ENCODE measurements at places on chromosomes 3 and 15.

GRCh38 chr15:40906991-40907802 is 12.9 kb downstream of the VPS18 start:
- no peak for DNase-seq

- no peak for DNase-seq
Measured at GRCh38 chr3:154113609-154114008, 7.6 kb upstream of the ARHGEF26 start.

DNA sequence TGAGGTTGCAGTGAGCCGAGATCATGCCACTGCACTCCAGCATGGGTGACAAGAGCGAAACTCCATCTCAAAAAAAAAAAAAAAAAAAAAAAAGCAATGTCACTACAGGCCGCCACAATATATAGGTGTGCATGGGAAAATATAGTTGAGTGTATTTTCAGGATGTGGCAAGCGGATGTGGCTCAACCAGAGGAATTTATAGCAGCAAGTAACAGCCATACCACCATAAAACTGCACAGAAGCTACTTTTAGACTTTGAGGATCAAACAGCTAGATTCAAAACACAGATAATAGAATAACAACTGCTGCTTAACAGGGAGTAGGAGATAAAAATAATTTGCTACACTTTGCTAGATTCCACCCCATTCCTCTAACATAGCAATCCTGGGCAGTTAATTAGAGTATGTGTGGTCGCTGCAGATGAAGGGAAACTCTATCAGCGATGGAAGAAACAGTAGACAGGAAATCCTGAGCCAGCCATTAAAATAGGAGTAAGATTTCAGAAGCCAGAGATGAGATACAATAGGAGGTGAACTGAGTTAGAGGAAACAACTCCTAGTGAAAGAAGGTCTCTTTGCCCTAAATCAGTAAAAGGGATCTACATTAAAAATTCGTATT is 318.7 kb upstream of the STT3B start:
- no peak for DNase-seq

GRCh38 chr3:145269106-145269505 is 891.9 kb downstream of the PLOD2 start:
- no peak for DNase-seq

DNA sequence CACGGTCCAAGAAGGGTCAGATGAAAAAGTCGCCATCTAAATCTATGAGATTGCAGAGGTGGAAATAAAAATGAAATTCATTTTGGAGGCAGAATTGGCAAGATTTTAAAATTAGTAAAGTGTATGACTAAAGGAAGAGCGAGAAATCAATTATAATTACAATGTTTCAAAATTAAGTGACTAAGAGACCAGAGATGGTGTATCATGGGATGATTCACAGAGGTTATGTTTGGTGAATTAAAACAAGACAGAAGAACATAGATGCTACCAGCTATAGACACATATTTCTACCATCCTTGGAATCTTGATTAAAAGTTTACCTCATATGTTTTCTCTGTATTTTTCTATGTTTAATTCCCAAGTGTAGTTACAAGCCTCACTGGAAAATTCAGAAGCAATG is 308.9 kb upstream of the DNAJC19 start:
- no peak for DNase-seq

DNA sequence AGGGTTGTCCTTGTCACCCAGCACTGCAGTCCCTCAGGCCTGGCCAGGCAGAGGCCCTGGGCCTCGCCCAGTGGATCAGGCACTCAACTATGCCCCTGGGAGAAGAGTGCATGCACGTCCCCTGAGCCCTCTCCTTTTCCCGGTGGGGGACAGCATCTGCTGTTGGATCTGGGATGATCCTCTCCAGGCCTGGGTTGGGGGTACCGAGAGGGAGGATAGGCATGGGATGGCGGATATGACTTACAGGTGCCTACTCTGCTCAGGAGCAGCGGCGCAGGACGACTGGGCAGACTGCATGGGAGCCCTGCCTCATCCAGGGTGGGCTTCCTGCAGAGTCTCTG is 9.0 kb upstream of the APBA2 start:
- no peak for DNase-seq

- DNase-seq: peak; percentile 31
Measured at GRCh38 chr3:197504641-197505121, 51.1 kb downstream of the BDH1 start.

DNA sequence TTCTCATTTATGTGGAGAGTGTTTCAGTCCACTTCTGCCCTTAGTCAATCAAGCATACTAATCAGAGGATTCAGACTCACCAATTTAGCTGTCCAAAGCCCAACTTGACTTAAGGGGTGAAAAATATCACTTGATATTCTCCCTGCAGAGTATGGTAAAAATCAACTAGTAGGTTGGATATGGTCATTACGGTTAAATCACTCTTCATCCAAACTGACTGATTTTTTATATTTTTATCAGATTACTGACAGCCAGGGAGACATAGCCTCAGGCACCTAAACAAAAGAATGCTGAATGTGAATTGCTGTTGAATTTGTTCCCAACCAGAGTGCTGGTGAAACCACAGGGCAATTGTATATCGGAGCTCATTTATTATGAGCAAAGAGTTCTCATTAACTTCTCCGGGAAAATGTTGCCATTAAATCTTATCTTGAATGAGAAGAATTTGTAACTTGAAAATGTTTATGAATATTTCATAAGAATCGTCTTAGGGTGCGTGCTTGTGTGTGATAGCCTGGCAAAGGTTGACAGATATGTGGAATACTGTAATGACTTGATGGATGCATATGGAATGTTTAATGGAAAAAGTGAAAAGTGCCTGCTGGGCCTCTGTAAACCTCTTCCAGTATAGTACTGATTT is 411.2 kb downstream of the NAALADL2 start:
- DNase-seq: peak; percentile 62

DNA sequence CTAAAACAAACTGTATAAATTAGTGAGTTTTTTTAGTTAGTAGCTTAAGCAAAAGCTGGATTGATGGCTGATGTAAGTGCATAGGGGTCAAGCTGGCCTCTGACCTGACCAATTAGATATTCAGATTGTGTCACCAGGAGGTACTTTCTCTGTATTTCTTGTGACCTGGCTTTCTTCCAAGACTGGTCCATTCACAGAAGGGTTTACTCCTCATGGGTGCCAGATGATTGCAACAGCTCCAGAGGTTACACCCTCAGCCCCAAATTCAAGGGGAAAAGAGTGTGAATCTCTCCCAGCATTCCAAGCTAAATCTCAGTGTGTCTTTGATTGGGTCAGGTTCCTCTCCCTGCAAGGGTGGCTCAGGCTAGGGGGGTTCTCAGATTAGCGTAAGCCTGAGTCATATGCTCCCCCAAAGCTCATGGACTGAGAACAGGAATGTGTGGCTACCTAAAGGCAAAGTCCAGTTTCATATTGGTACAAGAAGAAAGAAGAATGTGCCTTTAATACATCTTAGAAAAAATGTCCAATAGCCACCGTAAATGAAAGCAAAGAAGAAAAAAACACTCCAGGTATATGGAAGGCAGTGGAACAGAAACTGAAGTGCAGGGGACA is 16.5 kb downstream of the PML start:
- DNase-seq: no peak

- DNase-seq: no peak
Measured at GRCh38 chr3:9151240-9151639, 98.2 kb downstream of the SRGAP3 start.

- no peak for DNase-seq
Measured at GRCh38 chr3:150345021-150345538, 63.0 kb upstream of the TSC22D2 start.

GRCh38 chr3:149310796-149311534 is 22.5 kb downstream of the TM4SF18 start:
- DNase-seq: no peak

GRCh38 chr3:178353006-178353694 is 183.1 kb upstream of the KCNMB2 start:
- no peak for DNase-seq

GRCh38 chr3:189718215-189718614 is 87.0 kb downstream of the TP63 start:
- DNase-seq: no peak

DNA sequence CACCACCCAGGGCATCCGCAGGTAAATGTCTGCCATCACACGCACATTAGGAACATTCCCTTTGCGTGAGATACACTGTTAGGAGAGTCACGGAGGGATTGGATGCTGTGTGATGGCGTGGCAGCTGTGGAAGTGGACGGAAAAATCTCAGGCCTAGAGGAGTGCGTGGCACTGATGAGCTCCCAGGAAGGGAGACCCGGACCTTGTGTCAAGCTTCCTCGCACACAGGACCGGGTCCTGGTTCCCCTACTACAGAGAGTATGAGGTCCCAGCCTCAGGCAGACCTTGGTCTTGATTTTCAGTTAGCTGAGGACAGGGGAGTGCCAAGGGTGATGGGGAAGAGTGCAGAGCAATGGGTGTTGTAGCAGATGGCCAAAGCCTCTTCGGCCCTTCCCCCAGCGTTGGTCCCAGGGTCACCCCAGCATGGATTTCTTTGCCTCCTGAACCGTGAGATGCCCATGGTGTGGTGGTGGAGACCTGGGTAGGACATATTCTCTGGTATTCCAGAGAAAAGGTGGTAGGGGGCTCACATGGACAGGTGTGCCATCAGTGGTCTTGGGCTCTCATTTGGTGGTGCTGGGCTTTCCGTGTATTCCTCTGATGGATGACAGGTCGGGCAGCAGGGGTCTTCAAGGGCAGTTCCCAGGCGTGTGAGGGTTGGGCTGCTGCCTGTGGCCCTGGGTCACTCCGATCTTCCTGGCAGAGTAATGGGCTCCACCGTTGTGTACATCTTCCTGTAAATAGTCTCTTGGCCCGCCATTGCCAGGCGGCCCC is 105.1 kb downstream of the SNRPN start:
- DNase-seq: no peak
